ENCODE measurements at places on chromosomes 7 and 10.
A peak's percentile ranks its signal among the peaks of the same experiment; 100 is the strongest.

DNA sequence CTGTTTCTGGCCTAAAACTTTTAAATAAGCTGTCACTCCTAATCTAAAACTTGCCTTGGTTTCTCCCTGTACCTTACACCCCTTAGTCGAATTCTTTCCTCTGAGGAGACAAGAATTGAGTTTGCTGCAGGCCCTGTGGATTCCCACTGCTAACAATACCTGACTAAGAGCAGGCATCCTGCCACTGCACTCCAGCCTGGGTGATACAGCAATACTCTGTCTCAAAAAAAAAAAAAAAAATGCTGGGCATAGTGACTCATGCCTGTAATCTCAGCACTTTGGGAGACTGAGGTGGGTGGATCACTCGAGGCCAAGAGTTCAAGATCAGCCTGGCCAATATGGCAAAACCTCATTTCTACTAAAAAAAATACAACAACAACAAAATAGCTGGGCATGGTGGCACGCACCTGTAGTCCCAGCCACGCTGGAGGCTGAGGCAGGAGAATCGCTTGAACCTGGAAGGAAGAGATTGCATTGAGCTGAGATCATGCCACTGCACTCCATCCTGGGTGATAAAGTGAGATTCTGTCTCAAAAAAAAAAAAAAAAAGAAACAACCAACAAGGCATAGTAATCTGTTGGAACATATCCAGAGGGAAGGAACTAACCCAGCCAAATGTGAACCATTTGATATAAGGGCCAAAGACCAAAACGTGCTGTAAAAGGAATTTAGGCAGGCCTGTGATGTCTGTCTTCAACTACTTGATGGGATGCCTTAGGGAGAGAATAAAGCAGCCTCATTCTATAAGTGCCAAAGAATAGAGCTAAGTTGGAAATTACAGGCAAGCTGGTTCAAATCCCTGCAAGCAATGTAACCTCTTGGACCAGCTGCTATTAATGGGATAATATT is 732.7 kb upstream of the AUTS2 start:
- peak; percentile 75 for DNase-seq

- no peak for DNase-seq
Measured at GRCh38 chr10:124656113-124656490, 88.1 kb downstream of the FAM53B start.

DNA sequence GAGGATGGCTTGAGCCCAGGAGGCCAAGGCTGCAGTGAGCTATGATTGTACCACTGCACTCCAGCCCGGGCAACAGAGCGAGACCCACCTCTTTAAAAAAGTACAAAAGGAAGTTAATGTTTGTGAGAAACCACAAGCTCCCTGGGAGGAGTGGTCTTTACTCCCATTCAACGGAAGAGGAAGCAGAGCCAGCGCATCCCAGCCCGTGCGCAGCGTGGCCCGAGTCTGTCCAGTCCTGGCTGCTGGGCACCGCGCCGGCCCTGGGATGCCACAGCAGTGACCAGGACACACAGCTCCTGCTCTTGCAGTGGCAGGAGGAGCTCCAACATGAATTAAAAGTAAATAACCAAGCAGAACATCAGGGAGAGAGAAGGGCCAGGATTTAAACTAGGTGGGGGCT is 68.4 kb downstream of the ELFN1 start:
- no peak for DNase-seq

GRCh38 chr10:125017547-125018298 is 75.8 kb downstream of the ZRANB1 start:
- DNase-seq = no peak

DNA sequence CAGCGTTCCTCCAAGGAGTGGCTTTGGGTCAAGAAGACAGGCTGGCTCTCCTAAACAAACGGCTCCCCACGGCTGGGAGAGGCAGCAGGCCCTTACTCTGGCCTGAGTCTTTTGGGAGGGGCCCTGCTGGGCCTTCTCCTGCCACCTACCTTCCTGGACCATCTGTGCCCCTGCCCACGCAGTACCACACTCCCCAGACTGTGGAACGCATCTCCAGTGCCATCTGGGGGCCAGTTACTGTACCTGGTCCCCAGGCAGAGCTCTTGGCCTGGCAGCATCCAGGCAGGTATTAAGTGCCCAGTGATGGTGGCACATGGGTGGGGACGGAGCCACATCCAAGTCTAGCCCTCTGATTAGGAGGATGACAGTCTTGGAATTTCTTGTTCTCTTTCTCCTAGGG is 14.4 kb downstream of the ALKBH4 start:
- DNase-seq = no peak

DNA sequence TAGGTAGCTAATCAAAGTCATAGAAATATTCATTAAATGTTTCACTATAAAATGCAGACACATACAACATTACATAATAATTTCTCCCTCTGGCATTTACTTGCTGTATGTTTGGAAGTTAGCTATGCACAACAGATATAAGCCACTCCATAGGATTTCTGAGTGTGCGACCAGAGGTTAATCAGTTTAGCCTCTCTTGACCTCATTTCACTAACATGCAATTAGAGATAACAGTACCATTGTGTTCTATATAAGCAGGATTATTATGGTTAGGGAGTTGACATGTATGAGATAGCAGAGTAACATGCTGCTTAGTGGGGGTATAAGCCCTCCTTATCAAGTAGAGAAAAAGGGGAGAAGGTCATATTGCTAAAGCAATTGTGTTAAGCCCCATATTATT is 26.4 kb downstream of the GLUD1 start:
- no peak for DNase-seq

- DNase-seq = no peak
Measured at GRCh38 chr10:110798340-110798739, 73.4 kb upstream of the PDCD4 start.

- DNase-seq = no peak
Measured at GRCh38 chr10:127849921-127850320, 42.8 kb downstream of the CLRN3 start.

GRCh38 chr7:151202836-151203235 is 7.5 kb downstream of the H2BK1 start:
- DNase-seq = no peak

- DNase-seq = no peak
Measured at GRCh38 chr7:30738026-30738915, 13.7 kb upstream of the INMT start.

DNA sequence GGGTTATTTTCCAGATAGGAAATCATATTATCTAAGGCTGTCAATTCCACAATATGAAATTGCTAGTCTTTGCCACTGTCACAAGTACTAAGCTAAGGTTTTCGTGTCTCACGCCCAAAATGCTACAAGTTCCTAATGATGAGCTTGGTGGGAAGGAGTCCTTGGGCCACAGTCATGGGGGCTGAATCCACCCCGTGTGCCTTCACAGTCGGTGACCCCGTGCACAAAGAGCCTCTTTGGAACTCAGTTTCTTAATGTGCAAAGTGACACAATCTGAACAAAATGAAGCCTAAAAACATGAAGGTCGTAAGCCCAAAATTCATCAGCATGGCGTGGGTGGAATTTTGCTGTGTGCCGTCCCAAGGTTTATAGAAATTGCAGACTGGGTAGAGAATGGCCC is 337.0 kb upstream of the GALNT17 start:
- no peak for DNase-seq

DNA sequence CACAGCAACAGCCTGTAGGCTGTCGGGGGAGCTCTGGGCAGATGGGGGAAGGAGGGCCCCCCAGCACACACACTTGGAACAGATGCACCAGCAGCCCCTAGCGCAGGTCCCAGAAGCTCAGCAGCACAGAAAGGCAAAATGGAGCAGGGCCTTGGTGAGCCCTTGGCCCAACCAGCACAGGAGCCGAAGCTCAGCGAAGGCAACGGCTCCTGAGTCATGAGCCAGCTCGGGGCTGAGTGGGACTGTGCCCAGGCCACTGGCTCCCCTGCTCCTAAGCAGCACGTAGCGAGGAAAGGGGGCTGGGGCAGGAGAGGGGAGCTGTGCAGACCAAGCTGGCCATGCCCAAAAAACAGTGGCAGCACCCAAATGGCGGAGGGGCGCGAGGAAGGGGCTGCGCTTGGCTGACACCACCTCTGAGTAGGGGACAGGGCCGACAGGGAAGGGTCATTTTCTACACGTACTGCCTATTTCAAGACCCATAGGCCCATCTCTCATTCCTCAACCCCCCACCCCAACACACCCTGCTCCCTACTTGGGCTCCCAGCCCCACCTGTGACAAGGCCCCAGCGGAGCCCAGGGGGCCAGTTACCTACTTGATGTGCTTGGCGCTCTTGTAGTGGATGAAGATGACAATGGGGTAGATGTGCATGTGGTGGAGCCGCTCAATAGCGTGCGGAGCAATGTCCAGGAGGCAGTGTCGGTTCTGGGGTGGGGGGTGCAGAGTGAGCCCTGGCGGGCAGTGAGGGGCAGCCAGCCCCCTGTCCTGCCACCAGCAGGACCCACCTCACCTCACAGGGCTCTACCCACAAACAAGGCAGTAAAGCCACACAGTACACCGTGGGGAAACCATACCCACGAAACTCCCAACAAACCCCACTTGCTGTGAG is 132.1 kb downstream of the DLG5 start:
- DNase-seq = no peak

GRCh38 chr7:71193099-71193810 is 61.3 kb downstream of the GALNT17 start:
- no peak for DNase-seq

- DNase-seq = no peak
Measured at GRCh38 chr7:75835688-75836285, 22.2 kb upstream of the CCL24 start.

GRCh38 chr7:115124409-115124939 is 202.6 kb downstream of the MDFIC start:
- DNase-seq = no peak

DNA sequence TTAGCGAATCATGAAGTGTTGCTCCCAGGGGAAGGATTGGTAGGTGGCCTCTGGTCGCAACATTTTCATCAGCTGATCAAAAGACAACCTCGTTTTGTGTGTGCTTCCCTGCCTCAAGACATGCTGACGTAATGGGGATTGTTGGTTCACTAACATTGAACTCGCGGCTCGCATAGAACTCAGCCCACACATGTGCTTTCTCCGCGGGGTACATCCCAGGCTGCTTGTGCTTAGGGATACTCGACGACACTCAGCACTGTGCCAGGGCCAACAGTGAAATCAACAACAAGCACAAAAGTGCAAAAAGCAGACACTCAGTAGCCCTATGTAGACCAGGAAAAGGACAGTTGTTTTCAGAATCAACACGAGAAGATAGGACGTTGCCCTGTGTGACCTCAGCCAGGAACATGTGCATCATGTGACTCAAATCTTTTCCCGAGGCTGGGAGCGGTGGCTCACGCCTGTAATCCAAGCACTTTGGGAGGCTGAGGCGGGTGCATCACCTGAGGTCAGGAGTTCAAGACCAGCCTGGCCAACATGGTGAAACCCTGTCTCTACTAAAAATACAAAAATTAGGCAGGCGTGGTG is 20.8 kb downstream of the WIPI2 start:
- DNase-seq = no peak

DNA sequence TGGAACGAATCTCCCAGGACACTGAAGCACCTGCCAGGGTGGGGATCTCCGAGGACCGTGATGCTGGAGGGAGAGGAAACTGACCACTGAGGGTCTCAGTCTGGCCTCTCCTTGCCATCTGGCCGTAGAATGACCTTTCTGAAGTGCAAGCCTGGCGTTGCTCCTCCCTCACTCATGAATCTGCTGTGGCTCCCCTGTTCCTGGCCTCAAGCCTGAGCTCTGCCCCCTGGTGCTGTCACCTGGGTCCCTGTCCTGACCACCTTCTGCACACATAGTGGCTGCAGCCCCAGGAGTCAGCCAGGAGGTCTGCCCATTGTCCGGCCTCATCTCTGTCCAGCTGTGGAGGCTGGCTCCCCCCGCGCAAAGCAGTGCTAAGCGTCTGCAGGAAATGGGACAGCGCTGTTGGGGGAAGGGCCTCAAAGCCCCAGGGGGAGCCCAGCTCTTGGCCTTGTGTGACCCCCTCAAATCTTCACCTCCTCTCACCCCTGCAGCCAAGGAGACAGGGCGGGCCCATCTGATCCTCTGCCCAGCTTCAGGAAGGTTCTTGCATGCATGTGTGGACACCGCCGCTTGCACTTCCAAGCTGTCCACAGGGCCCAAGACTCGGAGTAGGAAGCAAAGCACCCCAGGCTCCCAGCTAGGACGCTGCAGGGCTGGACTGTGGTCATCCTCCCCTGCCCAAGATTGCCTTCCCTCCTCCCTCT is 65.7 kb downstream of the MYL10 start:
- no peak for DNase-seq

DNA sequence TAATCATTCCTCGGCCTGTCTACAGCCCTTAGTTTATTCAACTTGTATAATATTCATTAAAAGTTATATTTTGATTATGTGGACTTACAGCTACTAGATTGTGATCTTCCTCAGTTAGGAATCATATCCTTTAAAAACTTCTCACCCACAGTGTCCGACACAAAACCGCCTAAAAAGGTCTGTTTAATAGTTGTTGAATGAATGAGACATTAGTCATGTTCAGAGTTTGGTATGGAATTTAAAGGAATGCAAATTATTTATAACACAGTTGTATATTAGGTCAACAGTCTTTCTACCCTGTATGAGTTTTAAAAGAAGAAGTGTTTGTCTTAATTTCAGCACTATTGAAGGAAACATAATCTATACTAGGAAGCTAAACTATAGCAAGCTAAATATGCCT is 390.0 kb downstream of the ARL4A start:
- no peak for DNase-seq

DNA sequence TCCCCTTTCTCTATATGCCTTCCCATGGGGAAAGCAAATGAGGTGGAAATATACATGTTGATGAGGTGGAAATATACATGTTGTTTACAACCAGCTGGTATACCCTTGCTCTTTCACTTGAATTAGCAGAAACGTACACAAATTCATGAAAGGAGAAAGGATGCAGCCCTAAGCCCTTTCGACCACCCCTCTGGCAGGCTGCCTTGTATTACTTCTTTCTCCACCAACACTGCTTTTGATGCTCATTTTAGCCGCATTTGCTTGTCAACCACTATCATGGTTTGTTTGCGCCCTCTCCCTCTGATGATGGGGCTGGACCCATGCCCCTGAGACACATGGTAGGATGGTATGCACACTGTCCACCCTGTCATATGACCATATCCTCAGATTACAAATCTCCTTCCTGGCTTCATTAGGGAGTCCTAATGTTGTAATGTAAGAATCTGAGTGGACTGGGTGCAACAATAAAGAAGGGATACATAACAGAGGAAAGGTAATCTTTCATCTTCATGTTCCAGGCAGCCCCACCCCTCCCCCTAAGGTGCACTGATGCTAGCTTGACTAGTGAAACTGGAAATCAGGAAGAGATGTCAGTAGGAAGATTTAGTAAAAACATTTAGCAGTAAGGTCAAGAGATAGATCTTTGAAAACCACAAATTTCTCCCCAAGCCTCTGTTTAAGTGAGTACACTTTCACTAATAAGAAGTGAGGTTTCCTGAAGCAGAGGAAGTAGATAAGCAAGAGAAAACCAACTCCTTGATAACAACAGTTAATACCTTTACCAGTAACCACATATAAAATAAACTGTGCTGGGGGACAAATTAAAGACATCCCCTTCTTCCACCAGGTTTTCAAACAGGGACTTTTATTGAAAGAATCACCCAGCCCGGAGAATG is 536.8 kb upstream of the NRP1 start:
- no peak for DNase-seq
